ENCODE measurements at places on chromosomes 7 and 10. TPM values are rescaled to one million over a fixed set of nuclear protein-coding genes. Genes with fewer than 3 reads are reported as not detected.

DNA sequence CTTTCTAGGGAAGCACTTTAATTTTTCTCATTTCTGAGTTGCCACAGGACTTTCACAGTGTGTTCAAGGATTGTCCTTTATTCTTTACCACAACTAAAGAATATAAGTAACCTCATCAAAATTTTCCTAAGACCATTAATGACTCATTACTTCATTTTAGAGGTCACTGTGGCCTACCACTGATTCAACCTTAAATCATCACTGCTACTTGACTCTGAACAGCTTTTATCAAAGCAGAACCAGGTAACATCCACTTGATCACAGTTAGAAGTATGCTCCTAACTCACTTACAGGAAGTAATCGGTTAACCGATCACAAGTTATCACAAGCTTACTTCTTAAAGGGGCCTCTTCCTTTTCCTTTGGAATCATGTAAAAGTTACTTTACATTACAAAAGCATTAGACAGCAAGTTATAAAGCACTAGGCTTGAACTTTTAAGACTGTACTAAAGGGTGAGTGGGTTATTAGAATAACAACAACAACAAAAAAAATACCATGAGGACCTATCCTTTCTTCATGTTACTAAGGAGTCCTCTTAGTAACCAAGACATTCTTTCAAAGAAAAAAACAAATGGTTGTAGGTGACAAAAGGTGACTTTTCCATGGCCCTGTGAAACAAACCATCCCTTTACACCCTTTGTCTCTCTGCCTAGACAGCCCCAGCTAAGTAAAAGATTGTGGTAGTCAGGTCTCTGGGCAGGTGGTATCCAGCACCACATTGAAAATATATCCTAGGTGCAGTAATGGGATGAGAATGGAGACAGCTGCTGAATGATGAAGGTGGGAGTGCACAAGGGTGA is 40.0 kb upstream of the PDK4 start:
- peak; percentile 44 for DNase-seq

Gene FGFR2
- total RNA-seq: 0.17 TPM

DNA sequence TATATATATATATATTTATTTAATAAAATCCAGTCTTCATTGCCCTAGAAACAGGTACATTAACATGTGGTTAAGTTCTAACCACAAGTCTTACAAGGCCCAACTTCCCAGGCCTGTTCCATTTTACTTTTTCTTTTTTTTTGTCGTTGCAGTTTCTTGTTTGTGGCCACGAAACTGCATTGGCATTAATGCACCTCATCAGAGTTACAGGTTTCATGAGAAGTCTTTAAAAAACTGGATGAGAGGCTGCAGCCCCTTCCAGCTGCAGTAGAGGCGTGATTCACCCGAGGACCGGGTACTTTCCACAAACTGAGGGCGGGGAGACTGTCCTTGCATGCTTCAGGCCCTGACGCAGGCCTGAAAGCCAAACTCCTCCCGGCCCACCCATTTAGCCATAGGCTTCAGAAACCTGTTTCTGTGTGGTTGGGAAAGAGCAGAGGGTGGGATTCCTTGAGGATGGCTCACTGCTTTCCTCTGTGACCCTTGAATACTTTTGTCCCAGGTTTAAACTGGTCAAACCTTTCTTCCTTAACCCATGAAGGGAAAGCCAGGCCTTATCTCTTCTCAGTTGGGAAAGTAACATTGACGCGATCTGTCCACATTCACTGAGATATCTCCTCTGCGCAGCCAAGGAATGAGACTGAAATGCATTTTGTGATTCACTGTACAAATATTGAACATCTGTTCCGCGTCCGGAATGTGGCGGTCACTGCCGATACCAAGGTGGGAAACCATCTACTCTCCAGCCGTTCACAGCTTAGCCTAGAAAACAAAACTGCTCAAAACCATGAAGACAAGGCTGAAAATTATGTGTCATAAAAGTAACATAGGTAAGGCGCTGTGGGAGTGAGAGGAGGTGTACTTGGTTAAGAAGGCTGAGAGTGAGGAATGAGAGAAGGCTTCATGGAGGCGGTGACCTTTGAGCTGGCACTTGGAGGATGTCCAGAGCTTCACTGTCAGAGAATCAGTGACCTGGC is 311.7 kb downstream of the GATA3 start:
- peak; percentile 91 for DNase-seq

GRCh38 chr10:123521076-123521475 is 145.1 kb upstream of the GPR26 start:
- no peak for DNase-seq

- peak; percentile 7 for DNase-seq
Measured at GRCh38 chr7:94710256-94710655, 54.3 kb upstream of the SGCE start.
